ENCODE measurements at places on chromosomes 13 and 19. TPM values are rescaled to one million over a fixed set of nuclear protein-coding genes. Genes with fewer than 3 reads are reported as not detected.

- no peak overlapping the region for H3K4me3 ChIP-seq
- H3K4me1 ChIP-seq: no peaks in the 10 kb centered on the region
- DNase-seq: no peak
- peaks cover 3% of the 10 kb centered on the region for H3K27me3 ChIP-seq
- no peaks in the 10 kb centered on the region for H3K36me3 ChIP-seq
Observed at GRCh38 chr13:25910243-25910642, 141.6 kb downstream of the SHISA2 start.

C3 gene
- total RNA-seq: 0.77 TPM

KLF1 gene
- total RNA-seq: not detected

TNNT1 gene
- total RNA-seq: 8.3 TPM

ZNF610 gene
- total RNA-seq: 5.7 TPM

ARHGAP33 gene
- total RNA-seq: 5.5 TPM

- no peak overlapping the region for H3K4me3 ChIP-seq
- H3K27ac ChIP-seq: no peak overlapping the region
- no peaks in the 10 kb centered on the region for H3K36me3 ChIP-seq
- peaks cover 7% of the 10 kb centered on the region for H3K27me3 ChIP-seq
- H3K4me1 ChIP-seq: no peaks in the 10 kb centered on the region
Observed at GRCh38 chr13:99157046-99157445, 43.6 kb upstream of the UBAC2 start.

GRCh38 chr19:29531458-29532025, 5.7 kb downstream of the VSTM2B start:
- no peak overlapping the region for H3K4me3 ChIP-seq
- no peaks in the 10 kb centered on the region for H3K36me3 ChIP-seq
- no peaks in the 10 kb centered on the region for H3K4me1 ChIP-seq
- no peak overlapping the region for H3K27ac ChIP-seq
- H3K27me3 ChIP-seq: peaks cover 34% of the 10 kb centered on the region

MTIF3 gene
- 29.6 TPM for total RNA-seq

LEUTX gene
- total RNA-seq: not detected

- no peak overlapping the region for H3K4me3 ChIP-seq
- no peaks in the 10 kb centered on the region for H3K4me1 ChIP-seq
- H3K27ac ChIP-seq: no peak overlapping the region
- H3K27me3 ChIP-seq: no peaks in the 10 kb centered on the region
- H3K36me3 ChIP-seq: no peaks in the 10 kb centered on the region
- no peak for DNase-seq
Observed at GRCh38 chr13:98731925-98732324, 20.5 kb downstream of the SLC15A1 start.

DNA sequence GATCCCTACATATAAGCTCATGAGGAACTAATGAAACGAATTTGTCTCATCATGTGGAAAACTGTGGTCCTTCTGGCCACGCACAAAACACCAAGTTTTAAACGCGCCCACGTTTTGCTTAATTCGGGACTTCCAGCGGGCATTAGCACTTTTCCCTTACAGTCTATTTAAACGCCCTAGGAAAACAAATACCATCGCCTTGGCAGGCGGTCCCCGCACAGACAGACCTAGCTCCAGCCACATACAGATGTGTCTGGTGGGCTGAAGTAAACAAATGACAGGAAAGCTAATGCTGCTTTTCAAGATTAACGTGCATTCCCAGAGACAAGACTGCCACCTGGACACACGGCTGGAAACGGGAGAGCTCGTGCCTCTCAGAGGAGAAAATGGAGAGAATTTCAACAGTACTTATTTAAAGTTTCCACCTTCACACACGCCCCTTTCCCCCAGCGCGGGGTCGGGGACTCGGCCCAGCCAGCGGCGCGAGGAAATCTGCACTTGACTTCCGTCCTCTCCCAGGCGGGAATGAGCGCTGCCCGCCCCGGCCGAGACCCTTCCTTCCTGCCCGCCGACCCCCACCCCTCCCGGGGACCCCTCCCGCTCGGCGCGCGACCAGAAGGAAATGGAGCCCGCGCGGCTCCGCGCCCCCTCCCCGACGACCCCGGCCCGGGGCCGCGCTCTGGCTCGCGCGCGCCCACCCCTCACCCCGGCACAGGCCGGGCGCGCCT, 931 bp downstream of the USP12 start:
- DNase-seq: no peak
- H3K4me1 ChIP-seq: peaks cover 17% of the 10 kb centered on the region
- peak overlapping the region; percentile 77 for H3K4me3 ChIP-seq
- H3K27me3 ChIP-seq: no peaks in the 10 kb centered on the region
- no peaks in the 10 kb centered on the region for H3K36me3 ChIP-seq

DNA sequence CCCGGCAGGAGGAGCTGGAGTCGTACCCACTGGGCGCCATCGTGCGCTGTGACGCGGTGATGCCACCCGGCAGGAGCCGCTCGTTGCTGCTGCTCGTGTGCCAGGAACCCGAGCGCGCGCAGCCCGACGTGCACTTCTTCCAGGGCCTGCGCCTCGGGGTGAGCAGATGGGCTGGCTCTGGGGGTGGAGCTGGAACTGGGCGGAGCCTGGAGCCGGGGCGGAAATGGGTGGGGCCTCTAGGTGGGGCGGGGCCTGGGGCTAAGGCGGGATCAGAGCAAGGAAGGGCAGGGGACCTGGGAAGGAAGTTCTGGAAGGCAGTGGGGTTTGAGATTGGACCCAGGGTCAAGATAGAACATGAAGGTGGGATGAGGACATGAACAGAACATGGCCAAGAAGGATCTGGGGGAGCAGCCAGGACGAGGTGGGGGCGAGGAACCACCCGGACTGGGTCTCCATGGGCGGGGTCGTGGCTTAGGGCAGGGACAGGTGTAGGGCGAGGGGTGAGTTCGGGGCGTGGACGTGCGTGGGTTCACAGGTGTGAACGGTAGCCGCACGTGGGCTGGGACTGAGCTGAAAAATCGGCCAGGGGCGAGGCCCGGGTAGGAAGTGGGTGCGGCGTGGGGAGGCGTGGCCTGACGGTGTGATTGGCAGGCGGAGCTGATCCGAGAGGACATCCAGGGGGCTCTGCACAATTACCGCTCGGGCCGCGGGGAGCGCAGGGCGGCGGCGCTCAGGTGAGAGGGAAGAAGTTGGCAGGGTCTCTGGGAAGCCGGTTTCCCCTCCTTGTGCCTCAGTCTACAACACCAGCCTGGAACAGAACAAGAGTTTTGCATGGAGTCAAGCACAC, 4.7 kb downstream of the EPS8L1 start:
- peaks cover 11% of the 10 kb centered on the region for H3K4me1 ChIP-seq
- H3K27ac ChIP-seq: no peak overlapping the region
- no peak for DNase-seq
- peaks cover 53% of the 10 kb centered on the region for H3K27me3 ChIP-seq
- H3K4me3 ChIP-seq: peak overlapping the region; percentile 48

ZNF98 gene
- total RNA-seq: not detected

GRCh38 chr13:38686577-38687245, at the start of gene FREM2:
TSS of gene FREM2 (plus strand) at chr13:38687077. CDS start at chr13:38687345, 268 bp downstream.
- no peaks in the 10 kb centered on the region for H3K36me3 ChIP-seq
- no peak within 1 kb of the TSS for H3K27ac ChIP-seq
- H3K4me1 ChIP-seq: peaks cover 16% of the 10 kb centered on the region

INAFM1 gene
- total RNA-seq: 23.6 TPM

- DNase-seq: no peak
- peak overlapping the region; percentile 68 for H3K4me3 ChIP-seq
- H3K27ac ChIP-seq: no peak overlapping the region
- H3K27me3 ChIP-seq: no peaks in the 10 kb centered on the region
- peaks cover 3% of the 10 kb centered on the region for H3K36me3 ChIP-seq
Observed at GRCh38 chr19:1236576-1236975, 1.2 kb downstream of the CBARP start.

DNA sequence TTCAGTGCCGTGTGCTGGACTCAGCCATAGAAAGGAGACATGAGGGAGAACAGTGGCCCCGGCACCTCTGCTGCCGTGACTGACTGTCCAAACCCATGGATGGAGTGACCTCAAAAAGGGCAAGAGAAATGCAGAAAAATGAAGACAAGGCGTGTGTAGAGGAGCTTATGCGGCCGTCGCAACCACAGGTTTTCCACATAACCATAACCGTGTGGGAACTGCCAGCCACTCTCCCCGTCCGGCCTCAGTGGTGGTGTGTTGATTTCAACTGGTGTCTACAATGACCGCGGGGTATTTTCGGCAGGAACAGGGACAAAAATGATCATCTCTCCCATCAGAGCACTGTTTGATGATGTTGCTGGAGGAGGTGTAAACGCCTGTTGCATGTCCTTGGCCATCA, 42.9 kb upstream of the F7 start:
- H3K4me3 ChIP-seq: no peak overlapping the region
- DNase-seq: no peak
- no peaks in the 10 kb centered on the region for H3K27me3 ChIP-seq
- H3K27ac ChIP-seq: no peak overlapping the region
- no peaks in the 10 kb centered on the region for H3K36me3 ChIP-seq

- H3K4me3 ChIP-seq: no peak overlapping the region
- H3K36me3 ChIP-seq: no peaks in the 10 kb centered on the region
- no peak for DNase-seq
- H3K27ac ChIP-seq: no peak overlapping the region
- H3K27me3 ChIP-seq: no peaks in the 10 kb centered on the region
Observed at GRCh38 chr13:39401046-39401705, 201.8 kb downstream of the LHFPL6 start.

GRCh38 chr13:40480915-40481516, 185.4 kb downstream of the FOXO1 start:
- H3K36me3 ChIP-seq: no peaks in the 10 kb centered on the region
- H3K4me3 ChIP-seq: no peak overlapping the region
- no peak overlapping the region for H3K27ac ChIP-seq
- H3K27me3 ChIP-seq: no peaks in the 10 kb centered on the region
- peaks cover 13% of the 10 kb centered on the region for H3K4me1 ChIP-seq
- DNase-seq: no peak

DNA sequence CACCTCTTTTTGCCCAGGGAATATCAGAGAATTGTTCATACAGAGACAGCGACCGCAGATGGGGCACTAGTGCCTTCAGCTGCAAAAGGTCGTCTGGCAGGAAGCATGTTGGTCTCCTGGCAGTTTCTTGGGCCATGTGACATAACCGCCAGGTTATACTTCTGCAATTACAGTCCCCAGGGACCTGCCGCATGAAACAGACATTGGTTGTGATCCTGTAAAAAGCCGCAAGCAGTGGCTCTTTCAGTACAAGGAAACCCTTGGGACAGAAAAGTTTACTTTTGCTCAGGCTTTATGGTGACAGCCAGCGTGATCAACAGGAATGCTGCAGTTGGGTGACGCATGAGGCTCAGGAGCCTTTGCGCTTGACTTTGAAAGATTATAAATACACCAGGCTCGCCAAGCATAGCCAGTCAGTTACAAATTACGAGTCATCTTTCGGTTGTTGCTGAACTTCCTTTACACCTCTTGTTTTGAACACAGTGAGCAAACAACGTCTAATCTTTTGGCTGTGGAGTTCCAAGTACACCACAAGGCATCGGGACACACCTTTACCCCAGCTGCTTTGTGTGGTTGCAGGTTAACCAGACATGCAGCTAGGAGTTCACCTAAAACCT, 50.5 kb upstream of the UBE2L5 start:
- no peak overlapping the region for H3K4me3 ChIP-seq
- H3K27ac ChIP-seq: no peak overlapping the region
- no peaks in the 10 kb centered on the region for H3K36me3 ChIP-seq
- H3K27me3 ChIP-seq: no peaks in the 10 kb centered on the region
- H3K4me1 ChIP-seq: peaks cover 3% of the 10 kb centered on the region
